ENCODE measurements at places on chromosomes 5 and 9.

GRCh38 chr5:175853573-175854230, 17.7 kb upstream of the CPLX2 start:
- no peak overlapping the region for H3K27ac ChIP-seq
- H3K4me1 ChIP-seq = no peaks in the 10 kb centered on the region
- DNase-seq = no peak
- H3K36me3 ChIP-seq = no peaks in the 10 kb centered on the region
- H3K27me3 ChIP-seq = peaks cover 19% of the 10 kb centered on the region
- no peak overlapping the region for H3K4me3 ChIP-seq

DNA sequence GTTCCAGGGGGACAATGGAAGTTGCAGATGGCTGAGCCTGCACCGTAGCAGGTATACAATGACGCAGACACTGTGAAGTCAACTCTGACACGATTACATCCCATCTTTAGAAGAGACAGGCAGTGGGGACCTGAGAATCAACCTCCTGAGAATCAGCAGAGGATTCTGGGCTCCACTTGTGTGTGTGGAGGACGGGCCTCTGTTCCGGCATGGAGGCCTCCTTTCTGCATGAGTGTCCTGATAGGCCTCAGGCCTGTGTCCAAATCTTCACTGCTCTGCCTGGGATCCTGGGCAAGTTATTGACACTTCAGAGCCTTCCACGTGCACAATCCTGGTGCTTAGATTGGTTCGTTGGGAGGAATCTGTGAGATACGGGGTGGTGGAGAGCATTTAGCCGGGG, 151.2 kb upstream of the COL5A1 start:
- no peak overlapping the region for H3K4me3 ChIP-seq
- peaks cover 94% of the 10 kb centered on the region for H3K27me3 ChIP-seq
- H3K36me3 ChIP-seq = no peaks in the 10 kb centered on the region
- no peaks in the 10 kb centered on the region for H3K4me1 ChIP-seq
- DNase-seq = no peak

- no peaks in the 10 kb centered on the region for H3K4me1 ChIP-seq
- no peak for DNase-seq
- no peak overlapping the region for H3K4me3 ChIP-seq
- H3K36me3 ChIP-seq = no peaks in the 10 kb centered on the region
Measured at GRCh38 chr5:59532979-59533729, 360.4 kb downstream of the PDE4D start.

DNA sequence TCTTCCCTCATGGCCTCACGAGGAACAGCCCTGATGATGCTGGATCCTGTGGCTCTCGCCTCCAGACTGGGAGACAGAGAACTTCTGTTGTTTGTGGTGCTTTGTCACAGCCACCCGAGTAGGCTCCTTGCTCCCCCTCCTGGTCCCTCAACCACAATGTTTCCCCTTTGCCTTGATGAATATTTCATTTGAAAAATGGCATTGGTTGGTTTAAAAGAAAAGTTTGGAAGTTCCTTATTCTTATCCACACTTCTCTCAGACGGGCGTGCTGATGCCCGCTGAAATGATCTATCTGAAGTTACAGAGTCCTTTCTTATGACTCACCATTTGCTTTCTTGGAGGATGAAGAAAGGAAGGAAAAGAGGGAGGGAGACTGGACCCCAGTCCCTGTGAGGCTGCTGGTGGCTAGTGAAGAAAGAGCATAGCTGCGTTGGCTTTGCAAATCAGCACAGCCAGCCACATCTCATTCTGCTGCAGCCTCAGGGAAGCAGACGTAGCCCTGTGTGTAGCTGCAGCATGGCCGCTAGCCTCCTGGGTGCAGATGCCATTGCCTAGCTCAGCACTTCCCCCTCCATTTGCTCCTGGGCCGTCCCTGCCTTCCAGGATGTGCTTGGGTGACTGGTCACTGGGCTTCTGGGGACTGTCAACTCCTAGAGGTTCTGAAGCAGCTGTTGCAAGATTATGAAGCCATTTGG, 185.9 kb downstream of the ERCC6L2 start:
- no peak overlapping the region for H3K4me3 ChIP-seq
- no peaks in the 10 kb centered on the region for H3K36me3 ChIP-seq
- no peak overlapping the region for H3K27ac ChIP-seq
- no peaks in the 10 kb centered on the region for H3K27me3 ChIP-seq

DNA sequence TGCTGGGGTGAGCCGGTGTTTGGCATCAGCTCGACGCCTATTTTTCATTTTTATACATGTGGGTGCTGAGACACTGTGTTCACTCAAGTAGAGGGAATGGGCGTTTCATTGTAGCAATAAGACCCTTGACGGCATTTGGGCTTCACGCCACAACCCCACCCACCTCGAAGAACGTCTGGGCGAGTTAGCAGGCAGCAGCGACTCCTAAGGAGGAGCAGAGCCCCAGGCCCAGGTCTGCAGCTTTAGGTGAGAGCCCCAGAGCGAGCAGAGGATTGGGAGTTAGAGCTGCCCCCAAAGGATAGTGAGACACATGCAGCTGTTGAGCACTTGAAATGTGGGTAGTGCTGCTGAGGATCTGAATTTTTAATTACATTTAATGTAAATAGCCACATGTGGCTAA, 1.6 kb upstream of the ZFP62 start:
- no peaks in the 10 kb centered on the region for H3K27me3 ChIP-seq
- peaks cover 6% of the 10 kb centered on the region for H3K4me1 ChIP-seq
- H3K4me3 ChIP-seq = no peak overlapping the region
- no peak for DNase-seq
- no peak overlapping the region for H3K27ac ChIP-seq
- no peaks in the 10 kb centered on the region for H3K36me3 ChIP-seq

DNA sequence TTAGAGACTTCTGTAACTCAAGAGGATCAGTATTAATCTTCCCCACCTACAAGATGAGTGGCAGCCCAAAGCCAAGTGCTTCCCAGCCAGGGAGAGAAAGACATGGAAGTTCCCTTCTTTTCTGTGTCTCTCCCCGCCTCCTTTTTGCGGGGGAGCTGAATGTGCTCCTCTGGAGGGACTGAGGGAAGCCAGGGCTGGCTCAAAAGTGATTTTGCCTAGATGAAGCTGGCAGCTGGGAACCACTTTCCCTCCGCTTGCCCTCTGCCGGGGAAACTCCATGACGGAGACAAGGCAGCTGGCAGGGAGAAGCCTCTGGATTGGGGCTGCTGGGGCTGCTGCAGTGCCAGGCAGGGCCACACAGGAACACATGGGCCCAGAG, 24.4 kb downstream of the EGR1 start:
- peaks cover 43% of the 10 kb centered on the region for H3K27me3 ChIP-seq
- no peaks in the 10 kb centered on the region for H3K36me3 ChIP-seq
- DNase-seq = no peak
- H3K4me1 ChIP-seq = peaks cover 4% of the 10 kb centered on the region
- no peak overlapping the region for H3K27ac ChIP-seq
- H3K4me3 ChIP-seq = no peak overlapping the region
